ENCODE measurements at places on chromosomes 16 and 17.

- DNase-seq = no peak
These were observed 4.0 kb downstream of the HIC1 start for GRCh38 chr17:2058586-2059546.

DNA sequence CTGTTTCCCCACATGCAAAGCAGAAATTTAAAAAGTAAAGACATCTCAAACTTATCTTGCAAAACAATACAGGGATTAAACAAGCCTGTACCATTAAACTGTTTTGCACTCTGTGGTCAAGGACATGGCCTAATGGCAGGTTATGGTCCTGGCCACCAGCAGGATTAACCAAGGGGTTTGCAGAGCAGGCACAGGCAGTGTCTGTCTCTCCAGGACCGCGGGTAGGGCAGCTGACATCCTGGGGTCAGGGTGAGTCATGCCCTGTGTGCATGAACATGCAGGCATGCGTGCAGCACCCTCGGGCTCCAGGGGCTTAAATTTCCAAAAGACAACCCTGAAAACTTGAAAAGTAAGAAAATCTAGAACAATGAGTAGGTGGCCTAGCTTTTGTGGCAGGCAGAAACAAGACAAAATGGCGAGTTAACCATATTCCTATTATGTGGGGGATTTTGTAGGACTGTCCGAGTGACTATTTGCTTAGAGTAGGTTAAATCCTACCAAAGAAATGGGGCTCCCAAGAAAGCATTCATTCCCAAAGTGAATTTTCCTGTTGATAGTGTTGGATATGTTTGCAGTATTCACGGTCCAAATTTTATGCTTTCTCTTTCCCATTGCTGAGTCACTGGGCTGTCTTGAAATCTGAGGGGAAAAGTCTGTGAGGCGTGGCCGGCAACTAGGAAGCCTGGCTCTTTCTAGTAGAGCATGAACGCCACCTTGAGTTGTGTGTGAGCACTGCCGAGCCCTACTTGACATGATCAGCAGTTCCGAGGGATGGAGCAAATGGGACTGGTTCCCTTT, 158.4 kb upstream of the FAM20A start:
- peak; percentile 39 for DNase-seq

DNA sequence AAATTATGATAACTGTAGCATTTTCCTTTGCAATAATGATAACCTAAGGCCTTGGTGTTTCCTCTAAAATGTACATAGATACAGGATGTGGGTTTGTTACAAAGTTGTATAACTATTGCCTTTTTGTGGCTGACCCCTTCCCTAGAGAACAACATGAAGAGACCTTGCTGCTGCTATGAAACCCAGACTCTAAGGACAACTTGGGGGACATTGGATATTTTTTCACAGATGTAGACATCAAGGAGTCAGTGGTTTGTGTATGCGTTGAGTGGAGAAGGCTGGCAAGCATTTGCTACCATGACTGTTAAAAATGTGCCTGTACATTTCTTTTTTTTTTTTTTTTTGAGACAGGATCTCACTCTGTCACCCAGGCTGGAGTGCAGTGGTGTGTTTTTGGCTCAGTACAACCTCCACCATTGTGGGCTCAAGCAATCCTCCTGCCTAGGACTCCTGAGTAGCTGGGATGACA, 12.3 kb downstream of the HMOX2 start:
- no peak for DNase-seq

- DNase-seq = no peak
These were observed 181.4 kb downstream of the MAF start for GRCh38 chr16:79419148-79419547.

- no peak for DNase-seq
These were observed 30.6 kb downstream of the KCNJ16 start for GRCh38 chr17:70105641-70106040.

DNA sequence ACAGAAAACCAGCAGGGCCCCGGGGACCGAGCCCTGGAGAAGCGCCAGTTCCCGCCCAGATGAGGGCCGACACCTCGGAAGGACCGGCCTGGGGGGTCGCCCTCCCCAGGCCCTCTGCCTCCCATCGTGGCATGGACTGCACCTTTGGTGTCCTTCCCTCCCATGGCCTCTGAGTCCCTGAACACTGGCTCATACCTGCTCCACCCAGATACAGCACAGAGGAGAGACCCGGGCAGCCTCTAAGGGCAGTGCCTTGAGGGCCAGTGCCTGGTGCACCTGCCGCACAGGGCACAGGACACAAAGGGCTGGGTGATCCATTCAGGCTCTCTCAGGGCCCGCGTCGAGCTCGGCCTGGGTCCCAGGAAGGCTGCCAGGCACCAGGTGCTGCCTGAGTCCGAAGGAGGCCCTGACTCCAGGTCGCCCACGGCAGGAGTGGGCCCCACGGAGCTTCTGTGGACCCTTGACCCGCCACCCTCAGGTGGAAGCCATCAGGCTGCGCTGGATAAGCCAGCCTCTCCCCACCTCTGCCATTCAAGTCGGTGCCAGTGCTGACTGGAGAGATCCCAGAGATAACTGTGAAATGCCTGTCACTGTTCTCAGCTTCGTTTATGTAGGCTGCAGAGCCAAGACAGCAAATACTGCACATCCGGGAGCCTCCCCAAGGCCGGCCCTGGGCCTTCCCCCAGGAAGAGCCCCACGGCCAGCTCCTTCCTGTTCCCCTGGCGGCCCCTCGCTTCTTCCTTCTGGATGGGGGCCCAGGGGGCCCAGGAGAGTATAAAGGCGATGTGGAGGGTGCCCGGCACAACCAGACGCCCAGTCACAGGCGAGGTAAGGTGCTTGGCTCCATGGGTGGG, at the start of gene ZG16B:
TSS of gene ZG16B (plus strand) at position 803 of the 854 bp plus-strand sequence. CDS start 139 bp downstream, outside the sequence.
- DNase-seq = no peak

- DNase-seq = no peak
These were observed 38.2 kb downstream of the IL4R start for GRCh38 chr16:27351989-27352388.

GRCh38 chr16:49767998-49768397, 87.9 kb downstream of the ZNF423 start:
- no peak for DNase-seq

DNA sequence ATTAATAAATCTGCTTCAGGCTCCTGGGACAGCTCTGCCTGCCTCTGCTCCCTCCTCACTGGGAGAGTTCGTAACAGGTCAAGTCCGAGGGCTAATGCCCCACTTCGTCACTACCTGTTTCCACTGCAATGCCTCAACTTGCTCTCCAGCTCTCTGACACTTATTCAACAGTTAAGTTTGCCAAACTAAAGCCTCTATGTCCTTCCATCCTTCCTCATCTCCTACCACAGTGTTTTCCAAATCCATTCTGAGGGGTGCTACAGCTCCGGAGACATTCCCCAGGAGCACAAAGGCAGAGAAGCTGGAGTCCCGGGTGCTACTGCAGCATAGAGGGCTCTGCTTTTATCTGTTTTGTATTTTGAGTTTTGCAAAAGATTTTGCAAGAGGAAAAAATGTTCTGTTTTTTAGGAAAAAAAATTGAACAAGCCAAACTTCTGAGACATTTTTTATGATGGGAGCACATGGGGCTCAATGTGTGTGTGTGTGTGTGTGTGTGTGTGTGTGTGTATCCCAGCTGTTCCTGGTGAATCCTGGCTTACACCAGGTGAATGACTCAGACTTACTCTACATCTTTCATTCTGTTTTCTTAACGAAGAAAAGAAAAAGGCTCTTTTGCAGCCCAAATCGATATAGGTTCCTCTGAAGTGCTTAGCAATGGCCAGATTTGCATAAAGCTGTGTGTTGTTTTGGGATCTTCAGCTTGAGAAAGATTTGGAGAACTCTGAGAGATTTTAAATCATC, 46.1 kb upstream of the MYOCD start:
- no peak for DNase-seq

GRCh38 chr16:67173808-67174705, 3.7 kb downstream of the NOL3 start:
- peak; percentile 75 for DNase-seq

DNA sequence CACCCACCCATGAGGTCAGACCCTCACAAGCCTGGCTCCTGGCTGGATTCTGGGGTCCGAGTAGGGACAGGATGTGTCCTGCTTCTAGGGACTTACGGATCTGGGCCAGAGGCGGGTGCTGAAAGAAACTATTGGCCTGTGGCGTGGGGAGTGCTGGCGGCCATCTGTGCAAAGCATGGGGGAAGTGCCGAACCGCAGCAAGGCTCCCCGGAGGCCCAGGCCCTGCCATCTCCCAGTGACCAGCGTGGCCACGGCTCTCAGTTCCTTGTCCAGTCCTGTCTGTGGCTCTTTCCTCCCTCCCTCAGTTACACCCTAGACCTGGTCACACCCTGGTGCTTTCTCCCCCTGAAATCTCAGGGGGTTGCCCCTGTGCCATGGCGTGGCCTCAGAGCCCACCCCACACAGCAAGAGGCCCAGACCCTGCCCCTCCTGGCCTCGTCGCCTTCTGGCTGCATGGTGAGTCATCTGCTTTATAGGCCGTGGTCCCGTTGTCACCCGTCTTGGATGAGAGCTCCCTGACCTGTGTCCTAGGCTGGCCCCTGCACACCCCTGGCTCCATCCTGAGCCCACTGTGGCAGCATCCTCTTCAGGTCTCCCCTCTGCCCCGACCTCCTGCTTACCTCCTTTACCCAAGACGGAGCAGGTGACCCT, 54.5 kb downstream of the PRMT7 start:
- DNase-seq = peak; percentile 25

- no peak for DNase-seq
These were observed 3.7 kb downstream of the GP2 start for GRCh38 chr16:20323591-20324117.

DNA sequence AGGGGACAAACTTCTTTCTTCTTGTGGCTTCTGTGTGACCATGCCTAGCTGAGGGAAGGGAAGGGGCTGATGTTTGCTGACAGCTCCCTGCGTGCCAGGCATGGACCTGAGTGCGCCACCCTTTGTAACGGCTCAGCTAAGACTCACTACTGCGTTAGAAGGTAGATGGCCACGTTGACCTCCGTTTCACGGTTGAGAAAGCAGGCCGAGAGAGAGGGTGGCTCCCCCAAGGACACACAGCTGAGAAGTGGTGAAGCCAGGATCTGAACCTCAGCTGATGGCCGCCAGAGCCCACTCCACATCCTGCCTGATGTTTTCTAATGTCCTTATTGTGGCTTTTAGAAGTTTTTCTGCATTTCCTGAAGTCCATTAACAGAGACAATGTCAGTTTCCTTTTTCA, 45.1 kb downstream of the RGS9 start:
- no peak for DNase-seq

GRCh38 chr17:82917699-82918345, 78.0 kb upstream of the ZNF750 start:
- DNase-seq = no peak

DNA sequence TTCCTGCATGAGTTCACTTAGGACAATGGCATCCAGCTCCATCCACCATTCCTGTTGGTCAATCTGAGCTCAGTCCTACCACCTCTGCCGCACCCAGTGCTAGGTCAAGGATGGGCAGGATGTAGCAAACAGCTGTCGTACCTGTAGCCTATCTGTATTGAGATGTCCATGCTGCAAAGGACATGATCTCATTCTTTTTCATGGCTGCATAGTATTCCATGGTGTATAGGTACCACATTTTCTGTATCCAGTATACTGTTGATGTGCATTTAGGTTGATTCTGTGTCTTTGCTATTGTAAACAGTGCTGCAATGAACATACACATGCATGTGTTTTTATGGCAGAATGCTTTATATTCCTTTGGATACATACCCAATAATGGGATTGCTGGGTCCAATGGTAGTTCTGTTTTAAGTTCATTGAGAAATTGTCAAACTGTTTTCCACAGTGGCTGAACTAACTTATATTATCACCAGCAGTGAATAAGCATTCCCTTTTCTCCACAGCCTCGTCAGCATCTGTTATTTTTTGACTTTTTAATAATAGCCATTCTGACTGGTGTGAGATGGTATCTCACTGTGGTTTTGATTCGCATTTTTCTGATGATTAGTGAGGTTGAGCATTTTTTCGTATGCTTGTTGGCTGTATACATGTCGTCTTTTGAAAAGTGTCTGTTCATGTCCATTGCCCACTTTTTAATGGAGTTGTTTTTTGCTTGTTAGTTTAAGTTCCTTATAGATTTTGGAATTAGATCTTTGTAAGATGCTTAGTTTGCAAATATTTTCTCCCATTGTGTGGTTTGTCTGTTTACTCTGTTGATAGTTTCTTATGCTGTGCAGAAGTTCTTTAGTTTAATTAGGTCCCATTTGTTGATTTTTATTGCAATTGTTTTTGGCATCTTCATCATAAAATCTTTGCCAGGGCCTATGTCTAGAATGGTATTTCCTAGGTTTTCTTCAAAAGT, 7.2 kb upstream of the MRTFB start:
- no peak for DNase-seq

GRCh38 chr17:8294814-8295316, 335 bp downstream of the SLC25A35 start:
- no peak for DNase-seq

GRCh38 chr17:79840989-79841286, 1.7 kb upstream of the CBX4 start:
- no peak for DNase-seq

DNA sequence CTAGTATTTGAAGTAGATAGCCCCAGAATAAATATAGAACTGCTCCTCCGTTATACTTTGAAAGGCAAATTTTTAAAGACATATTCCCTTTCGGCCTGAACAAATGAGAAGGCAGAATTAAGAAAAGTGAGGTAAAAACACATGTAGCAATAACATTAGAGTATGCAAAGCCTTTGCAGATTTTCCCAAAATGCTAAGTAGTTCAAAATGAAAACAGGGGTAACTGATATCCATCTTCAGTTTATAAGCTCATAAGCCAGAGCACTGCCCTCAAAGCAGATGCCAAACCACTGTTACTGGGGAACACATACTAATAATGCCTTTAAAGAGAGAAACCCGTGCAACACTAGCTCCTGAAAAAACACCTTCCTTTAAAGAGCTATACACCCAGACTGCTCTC, 51.3 kb upstream of the CLEC18B start:
- no peak for DNase-seq

GRCh38 chr17:78129351-78130089, 965 bp upstream of the TMC6 start:
- no peak for DNase-seq

DNA sequence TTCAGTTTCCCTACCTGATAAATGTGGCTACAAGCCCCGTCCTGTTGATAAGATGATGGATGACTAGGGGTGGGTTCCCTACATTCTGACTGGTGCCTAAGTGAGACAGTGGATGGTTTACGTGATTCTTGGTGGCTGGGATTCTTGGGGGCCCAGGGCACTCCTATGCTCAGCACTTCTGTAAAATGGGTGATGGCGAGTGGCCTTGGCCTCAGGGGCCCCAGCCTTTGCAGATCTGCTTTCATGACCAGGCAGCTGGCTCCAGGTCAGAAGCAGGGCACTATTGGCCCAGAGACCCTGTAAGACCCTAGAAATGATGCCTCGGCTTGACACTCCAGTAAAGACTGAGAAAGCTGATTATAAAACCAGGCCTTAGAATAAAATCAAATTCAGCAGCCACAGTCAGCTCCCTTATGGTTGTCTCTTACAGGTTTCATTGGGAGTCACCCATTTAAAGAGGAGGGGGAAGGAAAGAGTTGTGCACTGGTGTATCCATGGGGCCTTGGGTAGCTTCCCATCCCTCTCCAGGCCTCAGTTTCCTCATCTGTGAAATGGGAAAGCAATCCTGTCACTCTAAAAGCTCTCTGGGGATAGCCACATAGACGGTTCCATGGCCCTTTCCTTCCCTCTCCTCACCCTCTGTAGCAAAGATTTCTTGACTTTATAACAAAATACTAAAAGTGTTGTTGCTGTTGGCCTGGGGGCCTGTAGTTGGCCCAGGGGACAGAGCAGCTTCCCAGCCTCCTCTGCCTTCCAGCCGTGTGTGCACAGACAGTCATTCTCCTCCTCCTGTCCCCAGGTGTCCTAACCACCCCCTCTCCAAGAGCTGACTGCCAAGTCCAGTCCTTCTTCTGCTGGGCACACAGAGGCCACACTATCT, 1.2 kb downstream of the SNX20 start:
- DNase-seq = no peak

Data from C1 segment of cervical spinal cord (tissue), 14 donors.